ENCODE measurements at places on chromosomes 6 and 20.

GRCh38 chr6:148682990-148683389, 63.8 kb upstream of the UST start:
- DNase-seq = no peak

DNA sequence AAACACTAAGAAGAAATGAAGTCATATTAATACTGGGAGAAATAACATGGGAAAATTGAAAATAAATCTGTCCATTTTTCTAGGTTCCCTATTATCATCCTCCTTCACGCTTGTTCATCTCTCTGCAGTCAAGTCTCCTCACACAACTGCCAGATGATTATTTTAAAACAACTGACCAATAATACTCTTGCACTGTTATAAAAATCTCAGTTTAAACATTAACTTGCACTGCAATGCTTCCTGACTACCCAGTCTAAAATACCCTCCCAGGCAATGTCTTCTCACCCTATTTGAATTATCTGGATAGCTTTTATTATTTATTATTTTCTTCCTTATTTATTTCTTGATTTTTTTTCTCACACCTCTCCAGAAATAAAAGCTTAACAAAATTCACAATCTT, 5.7 kb downstream of the EYS start:
- DNase-seq = no peak

GRCh38 chr20:5402903-5403531, 86.3 kb upstream of the PROKR2 start:
- no peak for DNase-seq

GRCh38 chr6:168905451-168906090, 348.1 kb downstream of the THBS2 start:
- no peak for DNase-seq

GRCh38 chr6:104558746-104559145, 301.0 kb downstream of the HACE1 start:
- peak; percentile 57 for DNase-seq

- DNase-seq = no peak
These were observed 58.3 kb upstream of the MAP3K4 start for GRCh38 chr6:160933256-160933655.

DNA sequence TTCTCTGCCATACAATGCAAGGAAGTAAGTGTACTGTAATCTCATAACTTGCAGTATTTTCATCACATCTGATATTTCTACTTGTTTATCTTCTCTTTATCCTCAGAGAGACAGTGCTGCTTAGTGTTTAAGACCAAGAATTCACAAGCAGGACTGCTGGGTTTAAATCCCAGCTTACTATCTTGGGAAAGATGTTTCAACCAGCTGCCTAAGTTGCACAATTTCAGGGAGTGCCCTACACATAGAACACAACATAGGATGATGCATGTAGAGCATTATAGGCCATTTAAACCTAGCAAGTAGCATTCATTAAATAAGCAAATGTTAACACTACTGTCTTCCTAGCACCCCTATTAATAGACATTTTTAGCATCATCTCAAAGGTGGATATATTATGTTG, 205.2 kb upstream of the CEP162 start:
- DNase-seq = peak; percentile 18

DNA sequence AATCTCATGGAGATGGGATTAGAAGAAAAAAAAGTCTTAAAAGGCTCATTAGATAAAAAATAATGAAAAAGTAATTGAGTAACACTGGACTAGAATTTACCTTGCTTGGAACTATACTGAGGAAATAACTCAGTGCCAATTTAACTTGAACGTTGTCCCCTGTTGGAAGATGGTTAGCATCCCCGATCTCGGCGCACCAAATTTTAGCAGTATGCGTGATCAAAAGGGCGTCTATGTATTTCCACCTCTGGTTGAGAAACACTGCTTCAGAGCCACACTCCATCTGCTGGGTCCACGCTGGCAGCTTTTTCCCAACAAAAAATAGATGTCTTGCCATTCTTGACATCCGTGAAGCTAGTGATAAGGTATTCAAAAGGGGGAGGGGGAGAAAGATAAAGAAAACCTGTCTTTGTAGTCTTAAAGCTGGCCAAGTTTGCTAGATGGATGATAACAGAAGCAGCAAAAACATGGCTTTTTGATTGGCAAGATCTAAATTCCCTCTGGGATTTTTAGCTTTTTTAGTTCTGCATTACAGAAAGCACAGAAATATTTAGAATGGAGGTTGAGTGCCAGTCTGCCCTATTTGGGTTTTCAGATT, 6.4 kb downstream of the HINT3 start:
- no peak for DNase-seq

DNA sequence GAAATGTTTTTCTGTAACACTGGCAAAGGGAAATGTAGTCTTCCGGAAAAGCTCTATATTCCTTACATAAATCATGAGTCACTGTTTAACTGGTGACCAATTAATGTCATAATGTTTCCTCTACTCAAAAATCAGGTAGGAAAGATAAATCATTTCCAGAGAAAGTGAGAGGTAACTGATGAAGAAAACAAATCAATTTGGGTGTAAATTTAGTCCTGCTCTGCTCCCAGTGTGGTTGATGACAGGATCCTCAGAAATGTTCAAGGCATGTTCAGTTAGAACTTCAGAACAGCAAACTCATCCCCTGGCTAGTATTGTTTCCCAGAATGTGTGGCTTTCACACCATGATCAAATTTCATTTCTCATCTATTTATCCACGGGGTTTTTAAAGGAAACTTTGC, 38.8 kb upstream of the SPACA1 start:
- no peak for DNase-seq

GRCh38 chr6:31399589-31400466, 3.6 kb upstream of the MICA start:
- peak; percentile 90 for DNase-seq

DNA sequence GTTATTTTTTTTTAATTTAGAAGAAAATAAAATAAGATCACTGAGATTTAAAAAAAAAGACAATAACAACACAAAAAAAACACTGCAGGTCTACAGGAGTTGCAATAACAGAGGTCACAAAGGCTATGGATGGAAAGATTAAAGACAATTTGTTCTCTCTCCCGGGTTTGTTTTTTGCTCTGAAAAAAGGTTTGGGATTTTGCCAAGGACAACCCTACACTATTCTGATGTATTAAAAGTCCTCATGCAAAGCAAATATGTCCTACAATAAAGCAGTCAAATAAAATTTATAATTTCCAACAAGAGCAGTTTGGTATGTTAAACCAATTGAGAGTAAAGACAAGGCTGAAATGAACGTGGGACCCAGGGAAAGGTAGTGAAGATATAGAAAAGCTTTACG, 55.6 kb downstream of the PTPRK start:
- no peak for DNase-seq

GRCh38 chr20:15848995-15849610, 724.1 kb downstream of the KIF16B start:
- DNase-seq = no peak

DNA sequence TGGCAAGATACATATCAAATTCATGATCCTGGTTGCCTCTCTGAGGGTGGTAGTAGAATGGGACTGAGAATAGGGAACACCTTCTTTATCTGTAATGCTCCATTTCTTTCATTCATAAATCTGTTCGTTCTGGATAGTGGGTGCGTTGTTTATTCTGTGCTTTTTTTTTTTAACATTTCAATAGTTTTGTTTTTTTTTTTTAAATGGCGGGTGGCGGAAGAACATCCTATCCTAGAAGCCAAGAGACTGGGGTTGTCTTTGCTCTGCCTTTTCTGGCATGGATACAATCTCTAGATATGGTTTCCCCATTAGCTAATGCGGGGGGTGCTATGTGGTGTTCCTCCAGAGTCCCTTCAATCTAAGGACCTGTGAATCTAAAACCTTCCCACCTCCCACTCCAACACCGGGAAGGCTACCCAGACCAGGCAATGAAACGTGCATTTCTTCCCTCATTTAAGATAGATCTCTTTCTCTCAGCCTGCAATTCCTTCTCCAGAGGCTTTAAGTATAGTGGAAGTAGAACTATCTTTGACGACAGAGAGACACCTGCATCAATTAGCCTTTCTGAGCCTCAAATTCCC, 883 bp upstream of the CCDC28A start:
- DNase-seq = no peak

DNA sequence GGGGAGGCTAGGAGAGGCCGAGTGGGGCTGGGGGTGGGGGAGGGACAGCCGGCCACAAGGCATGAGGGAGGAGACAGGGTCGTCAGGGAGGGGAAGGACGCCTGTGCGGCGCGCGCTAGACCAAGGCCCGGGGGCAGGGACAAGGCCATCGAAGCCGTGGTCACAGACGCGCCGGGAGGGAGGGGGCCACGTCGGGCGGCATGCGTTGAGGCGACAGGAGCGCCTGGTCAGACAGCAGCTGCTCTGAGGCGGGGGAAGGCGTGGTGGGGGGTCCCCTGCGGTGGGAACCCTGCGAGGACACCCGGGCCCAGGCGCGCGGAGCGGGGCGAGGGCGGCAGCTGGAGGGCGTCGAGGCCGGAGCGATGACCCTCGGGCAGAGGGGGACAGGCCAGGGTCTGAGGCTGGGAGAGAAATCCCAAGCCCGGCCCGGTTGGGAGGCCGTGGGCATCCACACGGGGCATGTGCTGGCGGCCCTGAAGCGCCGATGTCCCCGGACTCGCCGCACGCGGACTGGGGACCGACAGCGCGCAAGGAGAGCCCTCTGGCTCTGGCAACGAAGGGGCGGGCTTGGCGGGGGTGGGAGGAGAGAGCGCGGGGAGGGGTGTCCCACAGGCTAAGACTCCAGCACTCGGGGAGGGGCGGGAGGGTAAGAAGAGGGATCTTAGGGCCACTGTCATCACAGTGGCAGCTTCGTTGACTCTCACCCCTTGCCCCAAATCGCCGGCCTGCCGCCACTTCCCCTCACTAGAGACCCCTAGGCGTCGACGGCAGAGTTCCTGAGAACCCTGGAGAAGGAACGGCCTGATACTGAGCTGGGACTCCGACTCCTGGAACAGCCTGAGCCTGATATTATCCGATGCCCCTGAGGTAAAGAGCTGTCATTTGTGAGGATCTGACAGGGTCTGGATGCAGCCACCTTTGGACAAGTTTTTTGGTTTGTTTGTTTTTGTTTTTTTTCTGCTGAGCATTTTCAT, 5.0 kb downstream of the TMEM239 start:
- DNase-seq = no peak

DNA sequence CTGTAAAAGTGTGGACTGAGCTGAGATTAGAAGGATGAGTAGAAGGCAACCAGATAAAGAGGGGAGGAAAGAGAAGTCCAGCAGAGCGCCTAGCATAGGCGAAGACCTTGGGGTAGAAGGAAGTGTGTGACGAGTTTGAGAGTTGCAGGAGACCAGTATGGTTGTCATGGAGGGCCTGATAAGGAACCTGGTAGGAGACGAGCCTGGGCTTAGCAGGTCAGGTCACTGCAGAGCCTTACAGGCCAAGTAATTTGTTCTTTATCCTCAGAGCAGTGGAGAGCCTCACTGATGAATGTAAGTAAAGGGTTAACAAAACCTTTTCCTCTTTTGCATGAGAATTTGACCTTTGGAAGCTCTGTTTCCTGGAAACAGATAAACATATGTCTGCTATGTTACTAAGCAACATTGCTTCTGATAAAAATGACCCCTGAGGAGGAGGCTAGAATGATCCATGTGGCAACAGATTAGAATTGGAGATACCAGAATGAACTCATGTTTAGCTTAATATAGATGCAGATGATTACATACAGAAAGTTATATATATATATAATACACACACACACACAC, 2.9 kb upstream of the TMEM74B start:
- no peak for DNase-seq

GRCh38 chr20:36399147-36399968, 93.2 kb downstream of the DLGAP4 start:
- DNase-seq = no peak

DNA sequence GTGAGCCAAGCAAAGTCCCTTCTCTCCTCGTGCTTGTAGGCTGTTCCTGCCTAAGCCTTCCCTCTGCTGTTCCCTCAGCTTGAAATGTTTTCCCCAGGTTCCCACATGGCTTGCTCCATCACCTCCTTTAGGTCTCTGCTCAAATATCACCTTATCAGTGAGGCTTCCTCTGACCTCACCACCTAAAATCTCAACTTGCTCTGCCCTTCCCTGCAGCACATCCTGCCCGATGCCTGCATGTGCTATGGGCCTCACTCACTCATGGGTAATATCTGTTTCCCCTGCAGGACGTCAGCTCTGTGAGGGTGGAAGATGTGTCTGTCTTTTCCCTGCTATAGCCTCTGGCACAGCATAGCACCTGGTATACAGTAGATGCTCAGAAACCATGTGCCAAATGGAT, 29.9 kb upstream of the FKBP1A start:
- no peak for DNase-seq

DNA sequence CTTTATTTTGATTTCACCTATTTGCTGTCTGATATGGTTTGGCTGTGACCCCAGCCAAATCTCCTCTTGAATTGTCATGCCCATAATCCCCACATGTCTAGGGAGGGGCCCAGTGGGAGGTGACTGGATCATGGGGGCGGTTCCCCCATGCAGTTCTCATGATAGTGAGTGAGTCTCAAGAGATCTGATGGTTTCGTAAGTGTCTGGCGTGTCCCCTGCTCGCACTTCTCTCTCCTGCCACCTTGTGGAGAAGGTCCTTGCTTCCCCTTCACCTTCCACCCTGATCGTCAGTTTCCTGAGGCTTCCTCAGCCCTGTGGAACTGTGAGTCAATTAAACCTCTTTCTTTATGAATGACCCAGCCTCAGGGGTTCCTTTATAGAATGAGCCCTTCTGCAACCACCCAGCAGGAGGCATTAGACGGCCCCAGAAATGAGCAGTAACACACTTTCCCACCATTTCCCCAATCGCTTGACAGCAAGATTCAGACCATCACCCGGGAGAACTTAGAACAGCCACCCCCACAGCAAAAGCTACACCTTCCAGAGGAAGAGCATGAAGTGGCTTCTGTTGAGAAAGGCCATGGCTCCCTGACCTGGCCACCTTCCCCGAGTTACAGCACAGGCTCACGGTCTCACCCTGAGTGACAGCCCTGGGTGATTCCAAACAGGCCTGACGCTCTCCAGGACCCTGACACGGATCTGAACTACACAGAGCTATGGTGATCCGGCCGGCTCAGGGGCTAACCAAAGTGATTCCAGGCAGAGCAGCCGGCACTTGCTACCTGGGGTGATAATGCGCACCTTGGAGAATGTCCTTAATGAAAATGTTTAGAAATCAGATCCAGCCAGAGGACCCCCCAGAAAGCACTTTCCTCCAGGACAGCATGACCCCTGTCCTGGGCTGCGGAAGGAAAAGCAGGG, 131.2 kb upstream of the CDH4 start:
- peak; percentile 72 for DNase-seq

DNA sequence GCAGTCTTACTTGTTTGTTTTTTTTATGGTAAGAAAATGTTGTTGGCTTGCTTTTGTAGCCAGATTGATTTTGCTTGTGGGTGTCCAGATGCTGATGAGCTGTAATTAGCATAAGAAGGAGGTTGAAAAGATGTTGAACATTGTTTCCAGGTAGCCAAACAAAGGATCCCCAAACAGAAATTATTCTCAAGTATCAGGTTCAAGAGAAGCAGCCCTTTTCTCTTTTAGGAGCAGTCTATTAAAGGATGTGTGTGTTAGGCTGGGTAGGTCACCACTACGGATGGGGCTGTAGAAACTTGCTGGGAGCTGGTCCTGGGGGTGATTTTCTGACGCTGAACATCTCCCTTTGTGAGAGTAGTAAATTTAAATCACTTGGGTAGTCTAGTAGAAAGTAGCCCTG, 86.9 kb upstream of the VSTM2L start:
- DNase-seq = no peak

GRCh38 chr20:31517373-31517772, 3.1 kb downstream of the HM13 start:
- peak; percentile 42 for DNase-seq
